ENCODE measurements at places on chromosomes 16 and 17. TPM values are rescaled to one million over a fixed set of nuclear protein-coding genes. Genes with fewer than 3 reads are reported as not detected.

GRCh38 chr17:57051886-57052361, 33.1 kb upstream of the AKAP1 start:
- H3K27me3 ChIP-seq: no peaks in the 10 kb centered on the region
- no peak overlapping the region for H3K4me3 ChIP-seq
- DNase-seq: no peak
- H3K36me3 ChIP-seq: no peaks in the 10 kb centered on the region

DNA sequence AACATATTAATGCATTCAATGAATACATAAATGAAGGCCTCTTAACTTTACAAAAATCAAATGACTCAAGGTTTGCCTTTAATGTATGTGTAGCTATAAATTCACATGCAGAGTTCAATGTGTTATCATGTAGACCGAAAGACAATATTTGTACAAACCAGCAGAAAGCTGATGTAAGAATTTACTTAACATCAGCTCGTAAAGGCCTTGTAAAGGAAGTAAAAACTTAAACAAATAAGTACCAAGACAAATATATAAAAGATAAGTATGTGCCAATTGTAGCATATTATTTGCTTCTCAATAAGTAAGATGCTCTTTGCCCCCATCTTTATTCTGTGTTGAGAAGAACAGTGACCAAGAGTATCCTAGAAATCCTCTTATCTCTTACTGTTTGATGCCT, 105.7 kb downstream of the SYCE1L start:
- no peak overlapping the region for H3K27ac ChIP-seq
- H3K4me3 ChIP-seq: no peak overlapping the region
- H3K36me3 ChIP-seq: no peaks in the 10 kb centered on the region

GRCh38 chr17:7748076-7748775, 30.7 kb downstream of the DNAH2 start:
- no peak for DNase-seq
- no peaks in the 10 kb centered on the region for H3K36me3 ChIP-seq
- no peaks in the 10 kb centered on the region for H3K4me1 ChIP-seq
- H3K27ac ChIP-seq: no peak overlapping the region

Gene SLC38A8
- total RNA-seq: not detected

- peaks cover 7% of the 10 kb centered on the region for H3K4me1 ChIP-seq
- H3K4me3 ChIP-seq: no peak overlapping the region
- peaks cover 43% of the 10 kb centered on the region for H3K36me3 ChIP-seq
- no peaks in the 10 kb centered on the region for H3K27me3 ChIP-seq
Observed at GRCh38 chr16:89221604-89222003, 4.1 kb downstream of the ZNF778 start.

DNA sequence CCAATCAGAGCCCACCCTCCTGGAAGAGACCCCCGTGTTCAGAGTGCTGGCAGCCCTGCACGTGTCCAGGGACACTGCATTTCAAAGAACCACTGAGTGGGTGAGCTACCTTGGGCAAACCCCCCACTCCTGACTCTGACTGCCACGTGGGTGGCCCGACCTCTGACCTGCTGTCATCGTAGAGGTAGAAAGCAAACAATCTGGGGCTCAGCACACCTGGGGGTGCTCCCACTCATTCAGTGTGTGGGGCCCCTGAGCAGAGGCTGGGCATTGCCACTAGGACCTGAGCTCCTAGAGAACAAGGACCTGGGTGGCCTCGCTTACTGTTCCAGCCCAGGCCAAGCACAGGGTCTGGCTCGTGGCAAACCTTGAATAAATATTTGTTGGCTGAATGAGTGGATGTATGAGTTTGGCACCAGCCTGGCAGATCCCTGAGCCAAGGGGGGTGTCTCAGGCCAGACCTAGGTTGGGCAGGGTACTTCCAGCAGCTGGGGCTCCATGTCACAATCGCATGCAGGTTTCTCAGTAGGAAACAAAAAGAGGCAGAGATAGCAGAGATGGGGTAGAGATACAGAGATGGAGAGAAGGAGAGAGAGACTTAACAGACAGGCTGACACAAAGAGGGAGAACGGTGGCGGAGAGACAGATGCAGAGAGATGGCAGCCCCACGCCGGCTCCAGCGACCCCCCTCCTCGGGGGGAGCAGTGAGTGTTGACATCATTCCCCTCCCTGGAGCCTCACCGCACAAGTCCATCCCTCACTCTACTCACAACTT, 5.4 kb upstream of the DRC7 start:
- no peaks in the 10 kb centered on the region for H3K36me3 ChIP-seq
- H3K4me3 ChIP-seq: no peak overlapping the region
- H3K4me1 ChIP-seq: peaks cover 11% of the 10 kb centered on the region
- H3K27me3 ChIP-seq: no peaks in the 10 kb centered on the region

GRCh38 chr17:13757871-13758270, 156.1 kb upstream of the HS3ST3A1 start:
- no peaks in the 10 kb centered on the region for H3K36me3 ChIP-seq
- no peak for DNase-seq
- H3K4me3 ChIP-seq: no peak overlapping the region
- no peak overlapping the region for H3K27ac ChIP-seq

Gene MLKL
- total RNA-seq: 4.4 TPM

DNA sequence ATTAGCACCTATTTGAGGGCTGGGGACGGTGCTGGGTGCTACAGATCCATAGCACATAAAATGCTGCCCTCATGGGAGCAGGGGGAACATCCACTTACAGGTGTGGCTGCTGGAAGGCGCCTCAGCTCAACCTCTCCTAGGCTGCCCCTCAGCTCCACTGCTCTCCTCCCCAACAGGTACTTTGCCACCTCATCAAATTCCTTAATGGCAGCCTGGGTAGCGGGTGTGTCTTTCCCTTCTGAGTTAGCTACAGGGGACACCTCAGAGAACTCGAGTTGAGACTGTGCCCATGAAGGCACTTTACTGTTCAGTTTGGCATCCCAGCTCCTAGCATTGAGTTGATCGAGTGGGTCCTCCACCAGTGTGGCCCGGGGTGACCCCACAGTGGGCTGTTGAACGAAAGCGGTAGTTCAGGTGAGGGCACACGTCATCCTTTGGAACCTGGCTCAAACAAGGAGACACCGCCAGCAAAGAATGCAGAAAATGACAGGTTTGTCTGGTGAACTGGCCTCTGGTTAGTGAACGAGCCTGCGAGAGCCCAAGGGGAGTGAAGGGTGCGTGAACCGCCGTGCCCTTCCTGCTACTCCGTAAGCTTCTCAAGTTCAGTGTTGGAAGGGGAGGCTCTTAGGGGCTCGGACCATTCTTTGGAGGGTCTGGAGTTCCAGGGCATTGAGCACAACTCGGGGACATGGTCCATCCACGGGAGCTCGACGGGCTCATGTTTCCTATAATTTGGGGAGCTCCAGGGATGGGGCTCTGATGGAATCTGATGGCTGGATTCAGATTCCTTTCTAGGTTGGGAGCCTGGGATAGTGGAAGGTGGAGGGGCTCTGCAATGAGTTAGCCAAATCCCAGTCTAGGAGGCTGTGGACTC, 3.5 kb upstream of the CMIP start:
- H3K27me3 ChIP-seq: peaks cover 24% of the 10 kb centered on the region
- no peaks in the 10 kb centered on the region for H3K36me3 ChIP-seq
- H3K27ac ChIP-seq: no peak overlapping the region
- H3K4me1 ChIP-seq: peaks cover 9% of the 10 kb centered on the region
- no peak overlapping the region for H3K4me3 ChIP-seq

Gene CMTR2
- 8.7 TPM for total RNA-seq

DNA sequence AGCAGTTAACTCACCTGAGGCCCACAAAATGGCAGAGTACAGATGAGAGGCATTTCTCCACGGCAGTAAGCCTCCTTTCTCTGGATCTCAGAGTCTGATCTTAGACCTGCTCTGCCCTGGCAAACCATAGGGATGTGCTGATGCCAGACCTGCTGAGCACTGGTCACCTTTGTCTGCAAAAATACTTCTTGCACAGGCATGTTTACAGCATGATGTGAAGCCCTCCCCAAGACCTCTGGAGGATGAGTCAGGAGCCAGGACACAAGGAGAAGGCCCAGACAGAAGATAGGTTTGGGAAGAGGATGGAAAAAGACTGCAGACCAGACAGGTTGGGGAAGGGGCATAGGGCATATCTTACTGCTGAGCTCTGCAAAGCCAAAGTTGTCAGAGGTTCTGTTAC, 426.6 kb downstream of the PMP22 start:
- peaks cover 2% of the 10 kb centered on the region for H3K27me3 ChIP-seq
- H3K36me3 ChIP-seq: peaks cover 13% of the 10 kb centered on the region
- no peak overlapping the region for H3K4me3 ChIP-seq
- no peak overlapping the region for H3K27ac ChIP-seq
- no peak for DNase-seq
- no peaks in the 10 kb centered on the region for H3K4me1 ChIP-seq

DNA sequence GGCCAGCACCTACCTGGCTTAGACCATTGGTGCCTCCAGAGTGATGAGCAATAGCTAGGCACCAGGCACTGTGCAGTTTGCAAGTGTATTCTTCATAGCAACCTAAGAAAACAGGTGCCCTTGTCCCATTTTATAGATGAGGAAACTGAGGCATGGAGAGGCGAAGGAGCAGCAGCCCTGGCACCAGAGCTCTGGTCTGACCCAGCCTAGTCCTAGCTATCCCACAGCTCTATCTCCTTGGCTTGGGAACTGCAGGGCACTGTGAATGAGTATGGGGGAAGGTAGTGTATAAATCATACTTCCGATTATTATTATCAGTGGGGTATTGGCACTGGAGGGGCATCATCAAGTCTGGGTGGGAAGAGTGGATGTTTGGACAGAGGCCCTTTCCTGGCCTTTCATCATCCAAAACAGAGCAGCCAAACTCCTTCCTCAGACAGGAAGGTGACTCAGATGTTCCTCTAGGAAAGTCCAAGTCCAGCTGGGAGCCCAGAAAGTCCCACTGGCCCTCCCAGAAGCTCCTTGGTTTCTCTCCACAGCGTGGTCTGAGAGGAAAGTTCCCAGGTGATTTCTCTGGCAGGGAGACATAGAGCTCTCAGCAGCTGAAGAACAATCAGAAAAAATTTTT, 32.0 kb upstream of the PLLP start:
- no peak for DNase-seq
- H3K4me3 ChIP-seq: no peak overlapping the region
- H3K27ac ChIP-seq: no peak overlapping the region

DNA sequence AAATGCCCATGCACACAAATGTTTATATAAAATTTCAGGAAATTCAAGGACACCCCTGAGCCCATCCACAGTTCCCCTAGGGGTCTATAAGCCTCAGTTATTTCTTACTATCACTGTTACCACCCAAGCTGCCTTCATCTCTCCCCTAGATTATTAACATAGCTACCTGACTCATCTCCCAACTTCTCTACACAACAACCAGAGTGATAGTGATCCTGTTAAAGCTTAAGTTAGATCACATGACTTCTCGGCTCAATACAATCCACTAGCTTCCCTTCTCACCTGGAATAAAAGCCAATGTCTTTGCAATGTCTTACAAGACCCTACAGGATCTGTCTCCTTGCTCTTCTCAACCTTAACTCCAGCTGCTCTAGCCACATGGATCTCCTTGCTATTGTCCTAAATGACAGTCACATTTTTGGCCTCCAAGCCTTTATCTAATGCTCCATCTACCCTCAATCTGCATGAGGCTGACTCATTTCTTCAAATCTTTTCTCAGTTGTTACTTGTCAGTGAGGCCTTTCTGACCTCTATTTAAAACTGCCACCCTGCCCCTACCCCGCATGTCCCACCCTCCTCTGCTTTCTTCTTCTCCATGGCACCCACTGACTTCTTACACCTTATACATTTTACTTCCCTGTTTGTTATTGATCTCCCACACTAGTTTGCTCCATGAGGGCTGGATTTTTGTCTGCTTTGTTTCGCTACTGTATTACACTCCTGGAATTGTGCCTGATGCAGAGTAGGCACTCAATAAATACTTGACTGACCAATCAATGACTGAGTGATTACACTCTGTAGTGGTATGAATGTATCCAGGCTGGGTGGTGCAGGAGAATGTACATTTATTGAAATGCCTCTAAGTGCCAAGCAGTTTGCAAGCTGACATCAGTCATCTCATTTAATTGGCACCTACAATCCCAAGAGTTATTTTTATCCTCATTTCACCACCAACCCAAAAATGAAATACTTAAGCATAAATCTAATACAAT, 5.2 kb upstream of the LIG3 start:
- H3K4me1 ChIP-seq: peaks cover 10% of the 10 kb centered on the region
- no peak for DNase-seq
- H3K4me3 ChIP-seq: no peak overlapping the region
- peaks cover 10% of the 10 kb centered on the region for H3K27me3 ChIP-seq

DNA sequence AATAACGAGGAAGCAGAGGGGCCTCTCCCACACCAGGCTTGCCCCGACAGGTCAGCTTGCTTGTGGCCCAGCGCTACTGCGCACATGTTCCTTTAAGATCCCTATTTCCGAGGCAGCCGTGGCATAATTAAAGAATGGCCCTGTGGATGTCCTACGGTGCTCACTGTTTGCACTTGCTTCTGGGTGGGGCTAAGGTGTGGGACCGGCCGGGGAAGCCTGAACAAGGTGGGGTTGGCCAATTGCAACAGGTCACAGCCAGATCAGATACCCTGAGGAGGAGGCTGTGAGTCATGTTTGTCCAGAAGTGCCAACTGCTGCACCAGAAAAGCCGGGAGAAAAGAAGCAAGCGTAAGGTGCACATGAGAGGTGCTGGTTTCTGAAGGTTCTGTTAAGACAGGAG, 158.5 kb upstream of the CACNG5 start:
- no peak overlapping the region for H3K27ac ChIP-seq
- no peak for DNase-seq
- H3K36me3 ChIP-seq: peaks cover 8% of the 10 kb centered on the region
- H3K4me3 ChIP-seq: no peak overlapping the region

DNA sequence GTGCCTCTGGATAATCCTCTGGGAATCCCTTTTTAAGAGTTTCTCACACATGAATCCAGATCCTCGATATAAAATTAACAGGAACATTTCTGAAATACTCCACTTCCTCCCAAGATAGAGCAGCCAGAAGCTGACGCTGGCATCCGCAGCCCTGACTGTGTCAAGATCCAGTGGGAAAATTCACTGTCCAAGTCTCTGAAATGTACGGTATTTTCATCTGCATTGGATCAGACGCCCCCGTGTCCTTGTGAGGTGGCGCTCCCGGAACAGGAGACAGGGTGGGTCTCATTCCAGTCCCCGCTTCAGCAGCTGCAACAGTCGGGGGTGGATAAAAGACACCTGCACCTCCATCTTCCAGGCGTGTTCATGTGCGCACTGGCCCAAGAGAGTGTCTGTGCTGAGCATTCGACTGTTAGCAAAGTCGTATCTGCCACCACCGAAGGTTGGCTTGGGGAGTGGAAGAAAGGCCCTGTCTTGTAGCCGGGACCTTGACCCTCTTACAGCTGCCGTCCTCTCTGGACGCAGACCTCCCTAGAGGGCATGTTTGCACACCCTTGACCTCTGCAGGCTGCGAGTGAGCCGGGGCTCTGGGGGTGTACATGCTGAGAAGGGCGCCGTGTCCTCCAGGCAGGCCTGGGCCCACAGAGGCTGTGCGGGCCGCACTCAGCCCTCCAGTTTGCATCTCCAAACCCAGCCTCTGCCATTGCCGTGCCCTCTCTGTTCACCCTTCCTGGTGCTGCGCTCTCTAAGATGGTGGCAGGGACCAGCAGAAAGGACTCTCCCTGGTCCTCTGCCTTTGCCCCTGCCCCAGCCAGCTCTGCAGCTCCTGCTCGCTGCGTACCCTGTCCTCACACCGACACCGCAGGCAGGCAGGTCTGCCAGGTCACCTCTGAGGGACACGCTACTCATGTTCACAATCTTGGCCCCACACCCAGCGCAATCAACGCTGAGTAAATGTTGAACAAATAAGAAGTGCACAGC, 72.0 kb upstream of the CHMP6 start:
- H3K27ac ChIP-seq: no peak overlapping the region
- no peaks in the 10 kb centered on the region for H3K27me3 ChIP-seq
- DNase-seq: no peak
- no peak overlapping the region for H3K4me3 ChIP-seq
